ENCODE measurements at places on chromosomes 6 and 20. TPM values are rescaled to one million over a fixed set of nuclear protein-coding genes. Genes with fewer than 3 reads are reported as not detected.

PTPRT gene
- 0.07 TPM for total RNA-seq

ZSWIM1 gene
- total RNA-seq, result 13.0 TPM

WFDC8 gene
- total RNA-seq, result not detected

SLC35D3 gene
- total RNA-seq, result 0.57 TPM

RIOK1 gene
- total RNA-seq, result 40.0 TPM

SYCP2L gene
- total RNA-seq, result 3.5 TPM

SLC22A7 gene
- not detected for total RNA-seq

DACT2 gene
- total RNA-seq, result 1.8 TPM

DNA sequence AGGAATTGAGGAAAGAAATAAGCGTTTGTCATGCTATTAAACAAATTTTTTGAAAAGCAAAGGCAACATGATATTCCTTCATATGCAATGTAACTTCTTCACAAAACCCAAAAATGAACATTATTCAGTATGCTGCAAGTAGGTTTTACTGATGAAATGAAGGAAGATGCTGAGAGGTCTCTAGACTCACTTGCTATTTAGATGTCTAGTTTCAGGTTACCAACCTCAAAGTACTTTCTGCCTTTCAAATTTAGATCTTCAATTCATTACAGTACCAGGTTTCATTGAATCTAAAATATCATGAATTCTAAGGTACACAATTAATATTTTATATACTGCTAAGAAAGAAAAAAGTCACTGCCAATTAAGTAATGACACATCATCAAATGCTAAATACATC, 39.9 kb downstream of the MYO6 start:
- no peak for DNase-seq

DNA sequence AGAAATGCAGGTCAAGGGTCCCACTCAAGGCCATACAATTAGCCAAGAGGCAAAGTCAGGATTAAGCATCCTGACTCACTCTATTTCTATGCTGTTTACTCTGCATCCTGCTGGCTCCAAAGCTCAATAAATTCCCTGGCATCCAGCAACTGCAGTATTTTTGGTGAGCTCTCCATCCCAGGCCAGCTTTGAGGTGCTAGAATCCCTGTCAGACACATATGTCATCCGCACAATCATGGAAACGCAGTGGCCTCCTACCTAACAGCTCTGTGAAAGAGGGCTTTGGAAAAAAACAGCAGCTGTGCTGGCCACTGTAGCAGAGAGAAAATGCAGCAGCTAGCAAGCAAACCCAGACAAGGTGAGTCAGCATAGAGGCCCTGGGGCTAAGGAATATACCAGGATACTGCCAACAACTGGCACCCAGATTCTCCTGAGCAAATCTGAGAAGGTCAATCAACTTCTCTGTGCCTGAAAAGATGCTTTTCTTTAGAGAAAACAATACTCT, 58.4 kb downstream of the ANKEF1 start:
- no peak for DNase-seq

DNA sequence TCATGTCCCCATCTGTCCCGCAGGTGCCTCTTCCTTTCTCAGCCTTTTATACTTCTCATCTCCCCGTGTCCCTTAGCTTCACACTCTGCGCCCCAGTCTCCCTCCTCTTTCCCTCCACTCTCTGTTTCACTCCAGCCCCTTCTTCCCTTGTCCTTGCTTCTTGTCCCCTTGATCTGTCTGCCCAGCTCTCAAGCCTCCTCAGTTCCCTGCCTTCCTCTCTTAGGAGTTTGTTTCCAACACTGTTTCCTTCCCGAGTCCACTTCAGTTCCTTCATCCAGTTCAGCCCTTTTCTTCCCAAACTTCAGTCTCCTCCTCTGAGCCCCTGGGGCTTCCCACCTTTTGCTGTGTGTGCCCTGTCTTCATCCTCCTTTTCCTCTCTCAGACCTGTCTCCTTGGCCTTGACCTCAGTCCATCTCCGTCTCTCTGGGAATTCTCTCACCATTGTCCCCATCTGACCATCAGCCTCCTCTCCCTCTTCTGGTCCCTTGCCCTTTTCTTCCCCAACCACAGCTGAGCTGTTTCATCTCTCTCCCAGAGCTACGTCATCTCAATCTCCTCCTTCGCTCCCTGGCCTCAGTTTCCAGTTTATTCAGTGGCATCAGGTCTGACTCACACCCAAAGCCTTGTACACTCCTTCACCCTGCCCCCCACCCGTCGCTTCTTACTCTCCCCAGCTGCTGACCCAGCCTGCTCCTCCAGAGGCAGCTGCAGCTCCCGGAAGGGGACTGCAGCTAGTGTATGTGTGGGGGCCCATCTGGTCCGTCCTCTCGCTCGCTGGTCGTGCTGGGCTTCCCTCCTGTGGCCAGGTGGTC, 2.7 kb upstream of the DDR1 start:
- DNase-seq, result peak; percentile 55

- DNase-seq, result no peak
Measured at GRCh38 chr20:44969300-44969894, 3.1 kb downstream of the STK4 start.

- DNase-seq, result peak; percentile 71
Measured at GRCh38 chr6:158161566-158162254, 6.4 kb downstream of the SERAC1 start.

DNA sequence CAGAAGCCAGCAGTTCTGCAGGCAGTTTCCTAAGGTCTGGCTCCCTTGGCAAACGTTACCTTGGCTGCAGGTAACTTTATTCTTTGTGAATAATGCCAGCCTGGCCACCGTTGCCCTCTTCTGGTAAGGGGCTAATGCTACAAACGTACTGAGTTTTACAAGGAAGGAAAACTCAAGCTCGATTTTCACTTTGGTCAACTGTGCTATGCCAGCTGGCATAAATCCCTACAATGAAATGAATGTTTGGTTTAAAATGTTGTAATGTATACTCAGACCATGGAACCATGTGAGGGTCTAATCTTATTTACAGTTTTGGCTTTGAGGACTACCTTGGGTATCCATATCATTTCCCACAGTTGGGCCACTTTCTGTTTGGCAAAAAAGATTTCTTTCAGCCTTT, 101.4 kb downstream of the SLX4IP start:
- peak; percentile 61 for DNase-seq

DNA sequence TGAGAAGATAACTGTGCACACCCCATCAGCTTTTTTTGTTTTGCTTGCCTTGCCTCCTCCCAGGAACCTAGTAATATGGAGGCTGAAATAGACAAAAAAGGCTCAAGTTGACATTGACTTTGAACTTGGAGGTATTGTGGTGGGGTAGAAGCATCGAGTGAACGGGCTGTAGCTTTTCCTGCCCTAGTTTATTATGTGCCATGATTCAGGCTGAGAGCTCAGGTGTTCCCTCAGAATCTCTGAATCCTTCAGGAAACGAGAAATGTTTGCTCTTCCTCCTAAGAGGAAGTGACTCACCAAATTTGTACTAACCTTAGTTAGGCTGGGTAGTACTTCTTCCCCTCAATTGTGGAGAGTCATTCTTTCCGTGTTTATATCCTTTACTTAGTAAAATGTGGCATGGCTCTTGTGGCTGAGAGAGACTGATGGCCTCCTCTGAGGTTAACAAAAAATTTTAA, 98.8 kb downstream of the SASH1 start:
- DNase-seq, result no peak

GRCh38 chr6:14286144-14286543, 168.6 kb downstream of the CD83 start:
- DNase-seq, result no peak

DNA sequence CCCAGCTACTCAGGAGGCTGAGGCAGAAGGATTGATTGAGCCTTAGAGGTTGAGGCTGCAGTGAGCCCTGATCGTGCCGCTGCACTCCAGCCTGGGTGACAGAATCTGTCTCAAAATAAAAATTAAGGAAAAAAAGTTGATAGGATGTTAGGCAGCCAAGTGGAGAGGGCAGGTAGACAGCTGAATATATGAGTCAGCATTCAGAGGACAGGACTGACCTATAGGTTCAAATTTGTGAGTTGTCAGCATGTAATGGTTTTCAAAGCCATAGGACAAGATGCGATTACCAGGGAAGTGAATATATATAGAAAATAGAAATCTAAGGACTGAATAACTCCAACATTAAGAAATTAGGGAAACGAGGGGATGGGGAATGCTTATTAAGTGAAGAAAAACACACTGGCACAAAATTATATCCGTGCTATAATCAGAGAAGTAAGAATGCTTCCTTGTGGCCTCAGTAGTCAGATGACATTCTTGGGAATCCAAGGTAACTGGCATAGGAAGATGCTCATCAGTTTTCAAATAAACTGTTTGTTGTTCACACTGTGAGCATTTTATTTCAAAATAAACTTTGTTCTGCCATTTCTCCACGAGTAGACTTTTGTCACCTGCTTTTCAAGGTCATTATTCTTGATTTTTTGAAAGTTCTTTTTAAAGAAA, 64.0 kb upstream of the VSTM2L start:
- DNase-seq, result no peak

DNA sequence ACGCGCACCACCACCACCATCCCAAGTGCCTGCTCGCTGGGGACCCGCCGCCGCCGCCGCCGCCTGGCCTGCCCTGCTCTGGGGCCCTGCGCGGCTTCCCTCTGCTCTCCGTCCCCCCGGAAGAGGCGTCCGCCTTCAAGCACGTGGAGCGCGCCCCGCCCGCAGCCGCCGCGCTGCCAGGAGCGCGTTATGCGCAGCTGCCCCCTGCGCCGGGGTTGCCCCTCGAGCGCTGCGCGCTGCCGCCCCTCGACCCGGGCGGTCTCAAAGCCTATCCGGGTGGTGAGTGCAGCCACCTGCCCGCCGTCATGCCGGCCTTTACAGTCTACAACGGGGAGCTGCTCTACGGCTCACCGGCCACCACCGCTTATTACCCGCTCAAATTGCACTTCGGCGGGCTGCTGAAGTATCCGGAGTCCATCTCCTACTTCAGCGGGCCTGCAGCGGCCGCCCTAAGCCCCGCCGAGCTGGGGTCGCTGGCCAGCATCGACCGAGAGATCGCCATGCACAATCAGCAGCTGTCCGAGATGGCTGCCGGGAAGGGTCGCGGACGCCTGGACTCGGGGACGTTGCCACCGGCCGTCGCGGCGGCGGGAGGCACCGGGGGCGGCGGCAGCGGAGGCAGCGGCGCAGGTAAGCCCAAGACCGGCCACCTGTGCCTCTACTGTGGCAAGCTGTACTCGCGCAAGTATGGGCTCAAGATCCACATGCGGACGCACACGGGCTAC, 7.2 kb downstream of the PRDM13 start:
- peak; percentile 61 for DNase-seq

DNA sequence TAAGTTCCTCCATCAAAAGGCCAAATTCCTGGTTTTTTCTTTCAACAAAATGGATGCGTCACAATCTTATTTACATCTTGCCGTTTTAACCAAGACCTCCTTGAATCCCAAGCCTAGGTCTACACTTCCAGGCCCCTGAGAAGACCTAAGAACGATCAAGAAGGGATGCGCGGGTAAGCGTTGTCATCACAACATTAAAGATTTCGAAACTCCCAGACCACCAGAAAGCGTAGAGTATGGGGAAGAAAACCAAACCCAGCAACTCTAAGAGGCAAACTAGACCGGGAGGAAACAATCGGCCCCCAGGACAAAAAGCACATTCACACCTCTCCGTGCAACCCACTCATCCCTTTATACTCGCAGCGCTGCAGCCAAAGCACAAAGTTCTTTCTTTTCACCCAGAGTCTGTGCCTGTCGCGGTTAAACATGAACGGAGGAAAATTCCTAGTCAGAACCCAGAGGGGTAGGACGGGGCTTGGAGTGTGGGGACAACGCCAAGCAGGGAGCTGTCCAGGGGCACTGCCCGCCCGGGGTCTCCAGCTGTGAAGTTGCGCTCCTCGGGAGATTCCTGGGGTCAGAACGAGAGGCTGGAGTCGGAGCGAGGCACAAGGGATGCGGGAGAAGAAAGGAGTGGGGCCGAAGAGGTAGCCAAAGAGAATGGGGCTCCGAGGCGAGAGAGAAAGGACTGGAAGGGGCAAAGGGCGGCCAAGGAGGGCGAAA, 725 bp downstream of the OSER1 start:
- DNase-seq, result no peak

GRCh38 chr6:146990284-146990683, 213.9 kb upstream of the STXBP5 start:
- DNase-seq, result no peak

DNA sequence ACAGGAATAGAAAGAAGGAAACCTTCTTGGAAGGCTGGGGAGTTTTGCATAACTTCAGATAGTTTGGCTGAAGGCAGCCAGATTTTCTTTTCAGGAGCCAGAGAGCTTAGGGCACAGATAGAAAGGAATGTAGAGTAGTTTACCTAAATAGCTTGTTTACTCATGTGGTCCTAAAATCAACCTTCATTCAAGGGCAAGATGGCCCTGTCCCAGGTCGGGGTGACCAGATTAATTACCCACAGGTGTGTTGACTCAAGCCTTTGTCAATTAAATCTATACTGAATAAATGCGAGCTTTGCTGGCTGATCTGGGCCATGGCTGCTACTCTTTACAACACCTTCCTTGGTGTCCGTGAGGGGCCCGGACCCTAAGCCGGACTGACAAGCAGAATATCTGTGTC, 792.0 kb upstream of the MAN1A1 start:
- no peak for DNase-seq

DNA sequence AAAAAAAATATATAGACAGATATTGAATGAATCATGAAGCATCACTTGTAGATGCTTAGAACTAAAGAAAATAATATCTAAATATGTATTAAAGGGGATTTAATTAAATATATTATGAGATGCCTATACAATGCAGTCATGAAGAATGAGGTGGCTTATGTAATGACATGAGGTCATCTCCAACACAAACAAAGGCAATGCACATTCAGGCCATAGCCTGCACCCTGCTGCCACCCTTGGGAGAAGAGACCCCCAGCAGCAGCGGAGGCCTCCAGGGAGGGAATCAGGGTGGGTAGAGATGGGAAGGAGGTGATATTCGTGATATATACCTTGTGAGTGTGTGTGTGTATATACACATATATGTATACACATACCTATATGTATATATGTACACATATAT, 26.4 kb upstream of the SSTR4 start:
- no peak for DNase-seq

GRCh38 chr20:64181391-64181790, 17.1 kb downstream of the MYT1 start:
- DNase-seq, result no peak

DNA sequence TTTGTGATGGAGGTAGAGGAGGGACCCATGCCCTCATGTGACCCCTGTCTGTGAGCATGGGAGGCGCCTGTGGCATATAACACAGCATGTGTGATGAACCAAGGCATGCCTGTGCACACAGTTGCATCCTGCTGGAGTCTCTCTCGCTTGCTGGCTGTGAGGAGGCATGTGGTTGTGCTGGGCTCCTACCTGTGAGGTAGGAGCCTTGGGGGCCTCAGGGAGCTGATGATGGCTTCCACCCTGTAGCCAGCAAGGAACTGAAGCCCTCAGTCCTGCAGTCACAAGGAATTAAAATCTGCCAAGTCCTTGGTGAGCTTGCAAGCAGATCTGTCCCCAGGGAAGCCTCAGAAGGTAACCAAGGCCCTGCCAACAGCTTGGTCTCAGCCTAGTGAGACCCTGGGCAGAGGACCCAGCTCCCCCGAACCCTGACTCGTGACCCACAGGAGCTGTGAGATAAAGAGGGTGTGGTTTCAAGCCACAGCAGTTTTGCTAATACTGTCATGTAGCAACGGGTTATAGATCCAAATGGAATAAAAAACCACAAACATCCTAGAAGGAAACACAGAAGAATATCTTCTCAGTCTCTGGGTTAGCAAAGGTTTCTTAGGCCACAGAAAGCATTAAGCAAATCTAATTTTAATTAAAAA, 145.7 kb downstream of the WDR27 start:
- no peak for DNase-seq

GRCh38 chr20:48411245-48411644, 416.6 kb downstream of the PREX1 start:
- DNase-seq, result no peak

- DNase-seq, result no peak
Measured at GRCh38 chr6:13586603-13587542, 12.5 kb downstream of the SIRT5 start.

GRCh38 chr6:41078101-41078500, 5.3 kb downstream of the NFYA start:
- DNase-seq, result no peak

Data from H9 (cell line).